Cardiac atrium fibroblast (primary cell): ENCODE measurements at places on chromosomes 3 and 15. TPM values are rescaled to one million over a fixed set of nuclear protein-coding genes. Genes with fewer than 3 reads are reported as not detected.

The EPHA6 gene
- not detected in 2 replicates for total RNA-seq

The ERICH6 gene
- 0.32 TPM in 1 of 2 replicates, not detected in the other for total RNA-seq

The NEIL1 gene
- total RNA-seq, result 4.0 and 4.4 TPM in 2 replicates

The SEMA3F gene
- total RNA-seq, result 6.5 and 20.9 TPM in 2 replicates

The PRICKLE2 gene
- total RNA-seq, result 13.7 and 23.3 TPM in 2 replicates
